ENCODE measurements at places on chromosomes 11 and 22.

- no peaks in the 10 kb centered on the region for H3K27me3 ChIP-seq
- H3K27ac ChIP-seq = peak overlapping the region; percentile 97
- ATAC-seq = no peak
- peaks cover 7% of the 10 kb centered on the region for H3K36me3 ChIP-seq
- peaks cover 100% of the 10 kb centered on the region for H3K4me1 ChIP-seq
Observed at GRCh38 chr11:133948711-133949110, 8.1 kb downstream of the IGSF9B start.

DNA sequence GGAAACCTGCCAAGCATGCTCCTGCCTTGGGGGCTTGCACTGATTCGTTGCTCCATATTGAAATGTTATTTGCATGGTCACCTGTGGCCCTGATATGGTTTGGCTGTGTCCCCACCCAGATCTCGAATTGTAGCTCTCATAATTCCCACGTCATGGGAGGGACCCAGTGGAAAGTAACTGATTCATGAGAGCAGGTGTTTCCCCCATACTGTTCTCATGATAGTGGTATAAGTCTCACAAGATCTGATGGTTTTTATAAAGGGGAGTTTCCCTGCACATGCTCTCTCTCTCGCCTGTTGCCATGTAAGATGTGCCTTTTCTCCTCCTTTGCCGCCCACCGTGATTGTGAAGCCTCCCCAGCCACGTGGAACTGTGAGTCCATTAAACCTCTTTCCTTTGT, 402.4 kb downstream of the ETS1 start:
- H3K4me3 ChIP-seq = no peak overlapping the region
- no peaks in the 10 kb centered on the region for H3K4me1 ChIP-seq
- no peak for ATAC-seq

GRCh38 chr22:21094911-21095772, 49.4 kb downstream of the LRRC74B start:
- no peak for ATAC-seq
- no peaks in the 10 kb centered on the region for H3K36me3 ChIP-seq
- H3K4me3 ChIP-seq = no peak overlapping the region
- H3K4me1 ChIP-seq = no peaks in the 10 kb centered on the region
- H3K27ac ChIP-seq = no peak overlapping the region

DNA sequence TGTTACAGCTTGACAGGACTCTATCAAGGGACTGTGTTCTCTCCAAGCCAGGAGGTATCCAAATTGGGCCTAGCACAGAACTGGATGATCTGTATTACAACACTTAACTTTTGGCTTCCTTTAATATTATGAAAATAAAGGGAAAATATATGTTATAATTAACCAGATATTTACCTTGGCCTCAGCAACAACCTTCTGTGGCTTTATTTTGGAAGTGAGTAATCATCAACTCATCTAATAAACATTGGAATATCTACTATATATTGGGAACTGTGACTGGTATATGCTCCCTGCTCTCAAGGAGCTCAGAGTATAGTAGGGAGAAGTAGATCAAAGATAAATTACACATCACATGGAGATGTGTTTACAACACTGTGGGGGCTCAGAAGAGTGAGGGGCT, 352.2 kb downstream of the METTL15 start:
- H3K27ac ChIP-seq = no peak overlapping the region
- no peaks in the 10 kb centered on the region for H3K27me3 ChIP-seq
- H3K36me3 ChIP-seq = no peaks in the 10 kb centered on the region
- H3K4me1 ChIP-seq = no peaks in the 10 kb centered on the region
- H3K4me3 ChIP-seq = no peak overlapping the region

GRCh38 chr11:70109006-70109405, 30.9 kb downstream of the ANO1 start:
- H3K4me1 ChIP-seq = peaks cover 2% of the 10 kb centered on the region
- H3K36me3 ChIP-seq = no peaks in the 10 kb centered on the region
- no peaks in the 10 kb centered on the region for H3K27me3 ChIP-seq
- H3K27ac ChIP-seq = no peak overlapping the region
- no peak for ATAC-seq

- no peak overlapping the region for H3K4me3 ChIP-seq
- ATAC-seq = no peak
- peak overlapping the region; percentile 29 for H3K27ac ChIP-seq
- no peaks in the 10 kb centered on the region for H3K36me3 ChIP-seq
- no peaks in the 10 kb centered on the region for H3K27me3 ChIP-seq
Observed at GRCh38 chr11:68523743-68524142, 63.2 kb downstream of the PPP6R3 start.

- no peak for ATAC-seq
- H3K36me3 ChIP-seq = no peaks in the 10 kb centered on the region
- H3K4me1 ChIP-seq = peaks cover 6% of the 10 kb centered on the region
- no peak overlapping the region for H3K4me3 ChIP-seq
- H3K27me3 ChIP-seq = no peaks in the 10 kb centered on the region
- H3K27ac ChIP-seq = no peak overlapping the region
Observed at GRCh38 chr11:129333873-129334272, 41.8 kb upstream of the BARX2 start.

DNA sequence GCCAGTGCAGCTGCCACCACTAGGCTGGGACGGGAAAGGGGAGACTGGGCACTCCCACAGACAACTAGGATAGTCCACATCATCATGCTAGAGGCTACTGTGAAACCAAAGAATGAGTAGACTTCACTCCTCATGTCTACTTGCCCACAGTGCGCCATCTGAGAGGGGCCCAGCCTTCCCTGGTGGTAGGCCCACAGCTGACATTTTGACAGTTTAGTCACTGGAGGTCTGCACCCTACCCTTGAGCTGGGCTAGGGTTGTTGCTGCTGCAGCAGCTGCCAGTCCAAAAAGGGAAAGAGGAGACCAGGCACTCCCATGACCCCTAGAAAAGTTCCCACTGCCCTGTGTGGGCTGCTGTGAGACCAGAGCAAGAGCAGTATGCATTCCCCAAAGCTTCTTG, 141.2 kb downstream of the DLG2 start:
- H3K27ac ChIP-seq = no peak overlapping the region
- no peak overlapping the region for H3K4me3 ChIP-seq
- no peaks in the 10 kb centered on the region for H3K36me3 ChIP-seq

GRCh38 chr11:79052544-79052943, 388.3 kb downstream of the TENM4 start:
- no peaks in the 10 kb centered on the region for H3K4me1 ChIP-seq
- no peaks in the 10 kb centered on the region for H3K27me3 ChIP-seq
- H3K4me3 ChIP-seq = no peak overlapping the region

- H3K4me1 ChIP-seq = no peaks in the 10 kb centered on the region
- H3K36me3 ChIP-seq = peaks cover 65% of the 10 kb centered on the region
- no peak for ATAC-seq
- no peak overlapping the region for H3K27ac ChIP-seq
- H3K27me3 ChIP-seq = no peaks in the 10 kb centered on the region
- H3K4me3 ChIP-seq = no peak overlapping the region
Observed at GRCh38 chr22:46180370-46181137, 30.2 kb downstream of the PPARA start.

- H3K27ac ChIP-seq = peak overlapping the region; percentile 98
- peak overlapping the region; percentile 81 for H3K4me3 ChIP-seq
- H3K27me3 ChIP-seq = no peaks in the 10 kb centered on the region
- peak; percentile 77 for ATAC-seq
Observed at GRCh38 chr11:12377824-12378593, 638 bp downstream of the PARVA start.

GRCh38 chr22:41660416-41660815, 28.3 kb downstream of the SNU13 start:
- no peaks in the 10 kb centered on the region for H3K27me3 ChIP-seq
- ATAC-seq = no peak
- H3K4me3 ChIP-seq = no peak overlapping the region
- H3K4me1 ChIP-seq = no peaks in the 10 kb centered on the region
- H3K36me3 ChIP-seq = peaks cover 98% of the 10 kb centered on the region

GRCh38 chr22:21652010-21652546, 10.0 kb downstream of the SDF2L1 start:
- peaks cover 44% of the 10 kb centered on the region for H3K27me3 ChIP-seq
- H3K4me3 ChIP-seq = peak overlapping the region; percentile 65
- H3K4me1 ChIP-seq = peaks cover 11% of the 10 kb centered on the region

DNA sequence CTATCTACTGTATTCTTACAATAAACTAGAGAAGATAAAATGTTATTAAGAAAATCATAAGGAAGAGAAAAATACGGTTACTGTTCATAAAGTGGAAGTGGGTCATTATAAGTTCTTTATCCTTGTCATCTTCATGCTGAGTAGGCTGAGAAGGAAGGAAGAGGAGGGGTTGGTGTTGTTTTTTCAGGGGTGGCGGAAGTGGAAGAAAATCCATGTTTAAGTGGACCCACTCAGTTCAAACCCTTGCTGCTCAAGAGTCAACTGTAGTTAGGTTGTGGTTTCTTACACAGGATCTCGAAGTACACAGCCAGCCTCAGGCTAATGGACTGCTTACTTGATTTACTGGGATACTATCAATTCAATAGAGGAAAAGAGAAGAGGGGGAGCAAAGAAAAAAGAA, 63.1 kb downstream of the PIWIL4 start:
- no peak overlapping the region for H3K4me3 ChIP-seq
- H3K4me1 ChIP-seq = no peaks in the 10 kb centered on the region
- H3K27me3 ChIP-seq = no peaks in the 10 kb centered on the region
- H3K27ac ChIP-seq = no peak overlapping the region
- ATAC-seq = no peak

GRCh38 chr11:41113160-41113559, 346.3 kb downstream of the LRRC4C start:
- H3K27me3 ChIP-seq = no peaks in the 10 kb centered on the region
- H3K36me3 ChIP-seq = no peaks in the 10 kb centered on the region
- H3K27ac ChIP-seq = no peak overlapping the region

GRCh38 chr22:45742866-45743450, 71.3 kb downstream of the ATXN10 start:
- no peak for ATAC-seq
- H3K4me1 ChIP-seq = peaks cover 12% of the 10 kb centered on the region
- no peaks in the 10 kb centered on the region for H3K27me3 ChIP-seq
- no peak overlapping the region for H3K27ac ChIP-seq
- no peak overlapping the region for H3K4me3 ChIP-seq

DNA sequence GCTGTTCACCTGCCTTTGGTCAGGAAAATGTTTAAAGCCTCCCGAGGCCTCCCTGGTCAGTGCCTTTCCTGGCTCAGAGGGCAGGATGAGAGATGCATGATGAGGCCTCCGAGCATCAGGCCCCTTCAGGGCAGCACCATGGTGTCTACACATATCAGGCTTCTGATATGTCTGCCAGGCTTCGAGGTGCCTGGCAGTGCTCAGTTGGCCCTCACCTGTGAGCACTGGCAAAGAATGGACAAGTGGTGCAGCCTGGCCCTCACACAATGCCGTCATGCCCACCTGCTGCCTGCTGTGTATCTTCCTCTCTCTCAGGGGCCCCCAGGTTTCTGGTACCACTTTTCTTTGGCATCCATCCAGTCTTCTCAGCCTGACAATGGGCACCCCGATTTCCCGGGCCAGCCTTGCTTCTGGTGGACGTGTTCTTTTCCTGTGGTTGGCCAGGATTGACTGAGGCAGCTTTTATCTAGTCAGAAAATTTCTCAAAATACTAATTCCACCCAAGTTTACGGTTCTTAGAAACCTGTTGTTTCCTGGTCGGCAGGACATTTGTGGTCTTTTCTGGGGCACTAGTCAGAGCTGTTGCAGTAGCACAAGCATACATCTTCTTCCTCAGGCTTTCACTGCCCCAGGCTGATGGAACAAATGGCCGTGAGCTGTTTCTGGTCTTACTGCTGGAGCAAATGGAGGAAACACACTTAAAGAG, 76.8 kb upstream of the SUSD2 start:
- no peak for ATAC-seq
- H3K36me3 ChIP-seq = no peaks in the 10 kb centered on the region
- no peak overlapping the region for H3K4me3 ChIP-seq
- no peaks in the 10 kb centered on the region for H3K27me3 ChIP-seq
- peak overlapping the region; percentile 67 for H3K27ac ChIP-seq
- H3K4me1 ChIP-seq = no peaks in the 10 kb centered on the region

- ATAC-seq = peak; percentile 51
- no peaks in the 10 kb centered on the region for H3K36me3 ChIP-seq
- peak overlapping the region; percentile 94 for H3K4me3 ChIP-seq
- H3K27me3 ChIP-seq = no peaks in the 10 kb centered on the region
- peak overlapping the region; percentile 94 for H3K27ac ChIP-seq
Observed at GRCh38 chr11:125886997-125887372, 483 bp upstream of the HYLS1 start.

DNA sequence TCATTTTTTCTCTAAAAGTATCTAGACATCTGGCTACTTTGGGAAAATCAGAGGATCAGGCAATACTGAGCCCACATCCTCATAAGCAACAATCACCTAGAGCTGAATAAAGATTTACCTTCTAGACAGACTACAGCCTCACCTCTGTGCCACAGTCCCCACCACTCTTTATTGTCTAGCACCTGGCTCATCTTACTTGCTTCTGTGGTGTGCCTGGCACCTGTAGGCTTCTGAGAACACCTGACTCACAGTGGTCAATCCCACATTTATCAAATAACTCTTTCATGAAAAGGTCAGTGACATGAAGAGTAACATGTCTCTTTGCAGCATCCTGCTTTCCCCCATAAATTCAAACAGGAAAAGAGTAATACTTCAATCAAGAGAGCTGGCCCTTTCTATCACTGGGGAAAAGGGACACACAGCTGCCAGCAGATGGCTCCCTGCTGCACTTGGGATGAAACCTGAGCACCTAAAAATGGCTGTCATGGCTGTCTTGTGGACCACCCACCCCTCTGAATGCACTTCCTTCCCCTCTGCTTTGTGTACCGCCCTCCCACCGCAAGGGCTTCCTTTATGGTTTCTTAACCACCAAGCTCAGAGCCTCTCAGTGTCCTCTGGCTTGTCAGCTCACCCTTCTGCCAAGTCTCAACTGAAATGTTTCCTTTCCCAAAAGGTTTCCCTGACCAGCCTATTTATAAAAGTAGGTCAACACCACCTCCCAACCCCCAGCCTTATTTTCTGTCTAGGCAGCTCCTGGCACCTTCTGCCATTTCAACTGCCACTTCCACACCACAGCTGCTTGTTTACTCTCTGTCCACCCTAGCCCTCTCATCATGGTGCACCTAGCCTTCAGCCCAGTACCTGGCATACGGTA, 9.3 kb downstream of the TFIP11 start:
- peaks cover 100% of the 10 kb centered on the region for H3K36me3 ChIP-seq
- no peak overlapping the region for H3K27ac ChIP-seq
- H3K27me3 ChIP-seq = no peaks in the 10 kb centered on the region
- no peak overlapping the region for H3K4me3 ChIP-seq
- ATAC-seq = no peak

GRCh38 chr11:22477312-22477711, 139.1 kb downstream of the SLC17A6 start:
- no peaks in the 10 kb centered on the region for H3K27me3 ChIP-seq
- no peak overlapping the region for H3K4me3 ChIP-seq
- H3K4me1 ChIP-seq = no peaks in the 10 kb centered on the region
- no peak overlapping the region for H3K27ac ChIP-seq

- H3K27me3 ChIP-seq = no peaks in the 10 kb centered on the region
- H3K36me3 ChIP-seq = no peaks in the 10 kb centered on the region
- H3K27ac ChIP-seq = no peak overlapping the region
- no peaks in the 10 kb centered on the region for H3K4me1 ChIP-seq
Observed at GRCh38 chr11:5923794-5924193, 18.3 kb upstream of the OR56A3 start.

- H3K27me3 ChIP-seq = peaks cover 39% of the 10 kb centered on the region
- H3K27ac ChIP-seq = no peak overlapping the region
- no peak for ATAC-seq
- no peaks in the 10 kb centered on the region for H3K4me1 ChIP-seq
Observed at GRCh38 chr11:117562136-117562535, 234.5 kb downstream of the CEP164 start.

Data from gastroesophageal sphincter (tissue), 4 donors.